ENCODE measurements at places on chromosomes 12 and 14. TPM values are rescaled to one million over a fixed set of nuclear protein-coding genes. Genes with fewer than 3 reads are reported as not detected.

The CPSF2 gene
- total RNA-seq: 28.0 TPM

The TMEM119 gene
- total RNA-seq: 104 TPM

The ALG10B gene
- total RNA-seq: 1.8 TPM

The LRP1-AS gene
- not detected for total RNA-seq

The PITPNM2 gene
- total RNA-seq: 5.7 TPM

The METTL25 gene
- 13.0 TPM for total RNA-seq

The RBP5 gene
- total RNA-seq: not detected

The GLT8D2 gene
- total RNA-seq: 28.2 TPM

The EML1 gene
- 64.9 TPM for total RNA-seq

The EIF2S1 gene
- 260 TPM for total RNA-seq

The FBRSL1 gene
- 7.4 TPM for total RNA-seq

The TAS2R30 gene
- total RNA-seq: 9.2 TPM

The C12orf50 gene
- total RNA-seq: not detected

The CSAD gene
- 3.5 TPM for total RNA-seq

The ALX1 gene
- total RNA-seq: not detected

The INHBC gene
- not detected for total RNA-seq

The PHETA1 gene
- 5.9 TPM for total RNA-seq

The PPP1R1A gene
- not detected for total RNA-seq

The PLEKHG7 gene
- total RNA-seq: not detected

The COX14 gene
- 28.8 TPM for total RNA-seq

The KRT73 gene
- total RNA-seq: not detected

The MYF5 gene
- total RNA-seq: not detected

The GPRC5D gene
- total RNA-seq: not detected

The C1QL4 gene
- under 0.01 TPM for total RNA-seq

The CYP46A1 gene
- not detected for total RNA-seq

The KRT3 gene
- not detected for total RNA-seq

The SLC15A4 gene
- 56.0 TPM for total RNA-seq

The B3GNT4 gene
- 0.22 TPM for total RNA-seq

The SLC2A13 gene
- total RNA-seq: 18.3 TPM

The NANOG gene
- under 0.01 TPM for total RNA-seq

The LIN7A gene
- 0.57 TPM for total RNA-seq
